ENCODE measurements at places on chromosomes 5 and 9. TPM values are rescaled to one million over a fixed set of nuclear protein-coding genes. Genes with fewer than 3 reads are reported as not detected.

The SH3TC2 gene
- total RNA-seq: 3.5 TPM

The HRH2 gene
- 4.4 TPM for total RNA-seq

The RNF183 gene
- total RNA-seq: 0.35 TPM

The QRFP gene
- total RNA-seq: not detected

The DPYSL3 gene
- total RNA-seq: 121 TPM

- H3K4me1 ChIP-seq: no peaks in the 10 kb centered on the region
- peak within 1 kb of the TSS; percentile 58 for H3K27ac ChIP-seq
- H3K36me3 ChIP-seq: no peaks in the 10 kb centered on the region
- peak within 1 kb of the TSS; percentile 93 for H3K4me3 ChIP-seq
- peak; percentile 93 for DNase-seq
Observed at GRCh38 chr5:90474235-90475107, at the start of the genes MBLAC2 and POLR3G. Gene MBLAC2, minus strand, starts transcription at chr5:90474771. Its CDS starts 479 bp downstream, at chr5:90474292. Gene POLR3G, plus strand, starts transcription at chr5:90474864. Its CDS starts 10,704 bp downstream, at chr5:90485568.

DNA sequence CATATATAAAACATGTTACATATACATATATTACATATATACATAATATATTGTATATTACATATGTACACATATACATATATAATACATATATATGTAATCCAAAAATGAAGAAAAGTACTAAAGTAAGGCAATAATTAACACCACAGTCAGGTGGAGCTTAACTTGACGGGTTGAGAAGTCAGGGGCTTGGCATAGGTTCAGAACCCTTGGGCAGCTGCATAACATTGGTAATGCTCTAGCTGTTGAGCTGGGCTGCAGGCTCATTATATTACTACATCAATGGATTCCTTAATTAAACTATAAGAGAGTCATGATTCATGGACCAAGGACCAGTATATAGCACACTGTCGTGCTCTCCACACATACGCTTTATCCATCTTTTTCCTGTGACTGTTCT lies 435.2 kb upstream of the ADAMTS16 start:
- no peaks in the 10 kb centered on the region for H3K36me3 ChIP-seq
- H3K27ac ChIP-seq: no peak overlapping the region
- no peaks in the 10 kb centered on the region for H3K27me3 ChIP-seq
- no peak for DNase-seq
- no peak overlapping the region for H3K4me3 ChIP-seq

DNA sequence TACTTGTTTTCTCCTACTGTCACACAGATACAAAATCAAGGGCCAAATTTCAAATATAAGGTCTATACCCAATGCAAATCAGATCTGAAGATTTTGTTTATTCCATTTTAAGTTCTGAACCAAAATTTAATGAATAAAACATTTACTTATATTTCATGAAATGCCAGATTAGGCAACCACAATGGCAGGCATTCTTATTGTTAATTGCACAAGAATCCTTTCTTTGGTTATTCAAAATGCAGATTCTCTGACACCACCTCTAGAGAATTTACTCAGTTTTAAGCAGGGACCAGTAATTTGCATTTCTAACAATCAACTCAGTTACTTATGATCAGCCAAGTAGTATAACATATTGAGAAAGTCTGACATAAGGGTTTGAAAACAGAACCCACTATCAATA lies 972.4 kb upstream of the ACO1 start:
- no peak for DNase-seq
- H3K4me1 ChIP-seq: no peaks in the 10 kb centered on the region
- H3K36me3 ChIP-seq: no peaks in the 10 kb centered on the region

DNA sequence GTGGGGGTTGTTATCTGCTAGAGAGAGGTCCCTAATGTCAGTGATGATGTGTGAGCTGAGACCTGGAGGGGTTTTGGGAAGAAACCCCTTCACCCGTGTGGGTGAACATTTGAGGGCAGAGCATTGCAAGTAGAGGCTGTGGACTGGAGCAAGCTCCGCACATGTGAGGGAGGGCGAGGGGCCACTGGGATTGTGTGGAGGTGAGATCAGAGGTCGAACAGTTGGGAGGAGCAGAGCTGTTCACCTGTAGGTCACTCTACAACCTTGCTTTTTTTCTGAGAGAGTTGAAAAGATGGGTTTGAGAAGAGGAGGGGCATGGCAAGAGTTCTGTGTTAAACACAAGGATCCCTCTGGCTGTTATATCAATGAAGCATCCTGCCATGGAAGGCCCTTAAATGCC lies 480.4 kb upstream of the ZNF608 start:
- H3K27ac ChIP-seq: no peak overlapping the region
- H3K36me3 ChIP-seq: no peaks in the 10 kb centered on the region
- H3K4me1 ChIP-seq: no peaks in the 10 kb centered on the region
- no peaks in the 10 kb centered on the region for H3K27me3 ChIP-seq
- H3K4me3 ChIP-seq: no peak overlapping the region

DNA sequence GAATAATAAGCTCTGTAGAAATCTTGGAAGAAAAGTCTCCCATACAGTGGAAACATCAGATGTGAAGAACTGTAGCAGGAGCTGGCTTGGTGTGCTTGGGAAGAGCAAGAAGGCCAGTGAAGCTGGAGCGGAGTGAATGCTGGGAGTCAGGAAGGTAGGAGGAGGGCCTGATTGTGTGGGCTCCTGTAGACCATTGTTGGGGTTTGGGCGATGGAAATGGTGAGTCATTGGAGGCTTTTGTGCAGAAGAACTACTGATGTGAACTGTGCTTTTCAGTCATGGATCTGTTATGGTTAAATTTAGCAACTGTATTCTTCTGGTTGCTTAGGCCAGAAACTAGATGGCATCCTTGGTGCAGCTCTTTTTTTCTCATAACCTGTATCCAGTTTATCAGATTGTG lies 2.3 kb downstream of the ICE1 start:
- DNase-seq: no peak
- H3K4me1 ChIP-seq: peaks cover 5% of the 10 kb centered on the region
- no peaks in the 10 kb centered on the region for H3K36me3 ChIP-seq
- H3K27ac ChIP-seq: no peak overlapping the region
- no peaks in the 10 kb centered on the region for H3K27me3 ChIP-seq

DNA sequence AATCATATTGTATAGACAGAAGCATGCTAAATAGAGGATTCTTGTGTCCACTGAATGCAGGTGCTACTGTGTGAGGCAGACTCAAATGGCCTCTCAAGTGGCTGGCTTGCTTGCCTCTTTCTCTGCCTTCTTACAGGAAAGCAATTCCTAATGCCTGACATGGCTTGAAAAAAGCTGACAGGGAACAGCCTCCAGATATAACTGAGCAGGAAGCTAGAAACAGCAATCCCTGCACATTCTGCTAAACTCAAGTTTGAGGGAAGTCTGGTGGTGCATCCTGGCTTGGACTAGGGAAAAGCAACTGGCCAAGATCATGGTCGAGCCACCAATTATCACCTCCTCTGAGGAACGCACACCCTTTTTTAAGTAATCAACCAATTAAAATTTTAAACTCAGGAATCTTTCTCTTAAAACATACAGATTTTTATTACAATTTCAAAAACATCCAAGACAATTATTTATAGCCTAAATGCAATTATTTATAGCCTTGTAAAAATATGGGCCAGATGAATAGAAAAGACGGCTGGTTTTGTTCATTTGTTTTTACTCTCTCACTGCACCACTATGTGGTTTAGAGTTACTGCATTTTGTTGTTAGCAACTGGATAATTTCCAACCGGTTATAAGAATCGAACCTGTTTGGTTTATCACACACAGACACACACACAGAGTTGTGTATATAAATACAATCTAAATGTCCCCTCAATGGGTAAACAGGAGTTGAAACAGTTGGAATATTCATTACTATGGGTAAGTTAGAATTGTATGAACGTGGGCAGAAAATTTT lies 290.9 kb upstream of the ANKRD55 start:
- H3K27me3 ChIP-seq: no peaks in the 10 kb centered on the region
- H3K4me1 ChIP-seq: peaks cover 14% of the 10 kb centered on the region
- no peaks in the 10 kb centered on the region for H3K36me3 ChIP-seq
- DNase-seq: peak; percentile 36
- no peak overlapping the region for H3K4me3 ChIP-seq
- H3K27ac ChIP-seq: peak overlapping the region; percentile 64

DNA sequence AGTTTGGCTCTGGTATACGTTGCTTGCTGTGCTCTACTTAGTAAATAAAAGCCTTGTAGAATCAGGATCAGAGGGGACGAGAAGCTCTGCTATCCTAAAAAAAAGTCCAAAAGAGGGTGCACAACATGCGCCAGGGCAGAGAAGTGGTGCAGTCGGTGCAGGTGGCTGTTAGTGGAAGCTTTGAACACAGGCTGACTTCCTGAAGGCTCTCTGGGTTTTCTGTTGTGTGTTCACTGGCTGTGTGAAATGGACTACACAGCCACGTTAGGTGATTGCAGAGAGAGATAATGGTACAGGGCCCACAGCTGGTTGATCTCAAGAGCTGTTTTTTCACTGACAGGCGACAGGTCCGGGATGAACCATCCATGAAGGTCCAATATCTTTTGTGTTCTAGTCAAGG lies 167.4 kb downstream of the TMEM167A start:
- no peaks in the 10 kb centered on the region for H3K4me1 ChIP-seq
- no peak overlapping the region for H3K27ac ChIP-seq
- H3K36me3 ChIP-seq: no peaks in the 10 kb centered on the region
- H3K27me3 ChIP-seq: no peaks in the 10 kb centered on the region
- DNase-seq: no peak

DNA sequence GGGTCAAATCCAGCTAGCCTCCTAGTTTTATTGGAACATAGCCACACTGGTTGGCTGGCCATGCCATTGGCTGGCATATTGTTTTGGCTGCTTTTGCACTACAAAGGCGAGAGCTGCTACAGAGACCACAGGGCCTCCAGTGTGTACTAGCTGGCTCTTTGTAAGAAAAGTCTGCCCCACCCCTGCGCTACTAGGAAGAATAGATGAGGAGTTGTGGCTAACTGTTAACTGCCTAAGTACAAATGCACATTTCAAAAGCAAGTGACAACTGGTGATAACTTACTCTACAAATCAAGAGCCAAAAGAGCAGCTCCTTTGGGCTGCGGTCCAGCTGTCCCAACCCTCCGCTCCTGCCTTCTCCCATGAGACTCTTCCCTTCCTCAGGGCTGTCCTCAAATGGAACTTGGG lies 63.9 kb downstream of the SERINC5 start:
- peak; percentile 24 for DNase-seq
- peaks cover 3% of the 10 kb centered on the region for H3K4me1 ChIP-seq
- H3K36me3 ChIP-seq: no peaks in the 10 kb centered on the region
- peak overlapping the region; percentile 69 for H3K27ac ChIP-seq

DNA sequence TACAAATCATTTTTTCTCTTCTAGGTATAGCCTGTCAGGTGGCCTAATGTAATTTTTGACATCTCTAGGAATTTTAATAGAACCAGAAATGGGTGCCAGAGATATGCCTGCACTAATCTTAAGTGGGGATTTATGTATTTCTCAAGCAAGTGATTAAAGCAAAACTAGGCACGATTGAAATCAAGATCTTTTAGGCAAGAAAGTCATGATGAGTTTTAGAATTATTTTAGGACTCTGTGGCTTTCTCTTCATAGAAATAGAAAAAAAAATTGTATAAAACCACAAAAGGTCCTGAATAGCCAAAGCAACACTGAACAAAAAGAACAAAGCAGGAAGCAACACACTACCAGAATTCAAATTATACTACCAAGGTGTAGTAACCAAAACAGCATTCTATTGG lies 952 bp upstream of the AMACR start:
- H3K27me3 ChIP-seq: no peaks in the 10 kb centered on the region
- H3K27ac ChIP-seq: peak overlapping the region; percentile 89
- no peaks in the 10 kb centered on the region for H3K36me3 ChIP-seq
- peak overlapping the region; percentile 67 for H3K4me3 ChIP-seq
- DNase-seq: no peak

- H3K27me3 ChIP-seq: no peaks in the 10 kb centered on the region
- no peak overlapping the region for H3K27ac ChIP-seq
- H3K4me1 ChIP-seq: no peaks in the 10 kb centered on the region
- no peaks in the 10 kb centered on the region for H3K36me3 ChIP-seq
- no peak overlapping the region for H3K4me3 ChIP-seq
Observed at GRCh38 chr5:53418826-53419658, 61.4 kb upstream of the FST start.

DNA sequence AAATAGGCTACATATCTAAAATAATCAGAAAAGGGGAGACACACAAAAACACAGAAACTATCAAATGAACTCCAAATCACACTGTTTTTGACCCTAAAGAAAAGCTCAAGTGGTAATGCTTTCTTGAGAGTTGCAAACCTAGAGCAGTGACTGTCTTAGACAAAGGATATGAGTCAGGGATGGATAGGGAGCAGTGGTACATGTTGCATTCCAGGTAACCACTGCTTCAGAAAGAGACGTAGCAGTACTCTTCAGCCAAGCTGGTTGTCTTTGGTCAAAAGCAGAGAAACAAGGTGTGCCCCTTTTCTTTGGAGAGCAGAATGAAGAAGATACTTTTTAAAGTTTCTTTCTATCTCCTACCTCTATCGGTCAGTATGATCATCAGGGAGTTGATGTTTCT lies 1003.6 kb downstream of the CDH9 start:
- H3K4me3 ChIP-seq: no peak overlapping the region
- no peaks in the 10 kb centered on the region for H3K36me3 ChIP-seq
- no peaks in the 10 kb centered on the region for H3K27me3 ChIP-seq
- DNase-seq: no peak
- no peak overlapping the region for H3K27ac ChIP-seq
- H3K4me1 ChIP-seq: no peaks in the 10 kb centered on the region

DNA sequence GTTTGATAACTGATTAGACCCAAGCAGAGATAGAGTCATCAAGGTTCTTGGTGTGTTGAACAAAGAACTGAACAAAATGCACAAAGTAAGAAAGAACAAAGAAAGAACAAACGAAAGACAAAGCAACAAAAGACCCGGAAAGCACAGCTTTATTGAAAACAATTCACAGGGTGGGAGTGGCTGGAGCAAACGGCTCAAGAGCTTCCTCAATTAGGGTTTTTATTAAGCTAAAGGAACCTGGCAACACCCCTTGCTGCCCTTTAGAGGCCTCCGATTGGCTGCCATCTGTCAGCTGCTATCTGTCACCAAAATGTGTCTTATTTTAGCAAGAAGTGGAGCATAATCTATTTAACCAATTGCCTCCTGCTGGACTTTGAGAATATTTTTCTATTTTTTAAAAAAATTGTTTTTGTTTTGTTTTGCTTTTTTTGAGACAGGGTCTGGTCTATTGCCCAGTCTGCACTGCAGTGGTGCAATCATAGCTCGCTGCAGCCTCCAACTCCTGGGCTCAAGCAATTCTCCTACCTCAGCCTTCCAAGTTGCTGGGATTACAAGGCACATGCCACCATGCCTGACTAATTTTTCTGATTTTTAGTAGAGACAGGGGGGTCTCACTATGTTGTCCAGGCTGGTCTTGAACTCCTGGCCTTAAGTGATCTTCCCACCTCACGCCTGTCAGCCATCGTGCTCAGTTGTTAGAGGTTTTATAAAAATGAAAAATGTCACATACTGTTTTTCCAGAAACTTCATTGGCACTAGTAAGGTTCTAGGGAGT lies 7.7 kb upstream of the ABO start:
- DNase-seq: no peak
- H3K4me3 ChIP-seq: no peak overlapping the region
- H3K27ac ChIP-seq: no peak overlapping the region
- H3K36me3 ChIP-seq: no peaks in the 10 kb centered on the region
- no peaks in the 10 kb centered on the region for H3K27me3 ChIP-seq
- no peaks in the 10 kb centered on the region for H3K4me1 ChIP-seq
